ENCODE measurements at places on chromosomes 16 and 17.
A peak's percentile ranks its signal among the peaks of the same experiment; 100 is the strongest.

- DNase-seq = no peak
Observed at GRCh38 chr16:14284930-14285512, 213.9 kb downstream of the MRTFB start.

- no peak for DNase-seq
Observed at GRCh38 chr16:52440248-52440647, 106.7 kb downstream of the TOX3 start.

- DNase-seq = no peak
Observed at GRCh38 chr16:57999366-57999970, 1.0 kb downstream of the ZNF319 start.

DNA sequence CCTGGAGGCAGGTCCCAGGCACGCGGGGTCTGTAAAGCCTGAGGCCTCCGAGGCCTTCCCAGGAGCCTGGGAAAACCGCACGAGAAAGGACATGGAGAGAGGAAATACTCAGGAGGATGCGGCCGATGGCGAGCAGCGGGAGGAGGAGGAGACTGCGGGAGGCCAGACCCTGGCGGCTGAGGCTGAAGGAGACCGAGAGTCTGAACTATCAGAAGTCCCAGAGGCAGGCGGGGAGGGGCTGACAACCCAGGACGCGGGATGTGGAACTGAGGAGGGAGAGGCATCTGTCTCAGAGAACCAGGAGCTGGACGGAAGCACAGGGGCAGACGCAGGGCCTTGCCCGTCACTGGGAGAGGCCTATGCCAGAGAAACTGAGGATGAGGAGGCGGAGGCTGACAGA is 2.4 kb downstream of the APOBR start:
- no peak for DNase-seq

GRCh38 chr17:9576521-9577372 is at the start of gene CFAP52:
CFAP52 (plus strand) TSS chr17:9576642; CDS start chr17:9576696, 54 bp downstream.
- DNase-seq = peak; percentile 75
